ENCODE measurements at places on chromosomes 4 and X.

DNA sequence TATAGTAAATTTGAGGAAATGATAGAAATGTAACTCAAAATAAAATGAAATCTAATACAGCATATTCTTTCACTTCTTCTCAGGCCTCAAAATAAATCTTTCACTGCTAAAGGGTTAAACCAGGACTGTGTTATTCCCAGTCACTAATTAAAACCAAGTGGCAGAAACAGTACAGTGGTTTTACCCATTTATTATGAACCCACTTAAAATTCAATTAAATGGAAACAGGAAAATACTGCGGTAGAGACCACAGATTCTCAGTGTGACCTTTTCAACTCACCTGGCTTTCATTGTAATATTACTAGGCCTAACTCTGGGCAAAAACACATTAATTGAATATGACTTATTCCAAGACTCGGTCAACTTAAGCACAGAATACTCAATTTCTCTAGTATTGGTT, 176.5 kb upstream of the DKK2 start:
- DNase-seq: no peak

GRCh38 chr4:26807330-26807729, 53.3 kb upstream of the STIM2 start:
- no peak for DNase-seq

DNA sequence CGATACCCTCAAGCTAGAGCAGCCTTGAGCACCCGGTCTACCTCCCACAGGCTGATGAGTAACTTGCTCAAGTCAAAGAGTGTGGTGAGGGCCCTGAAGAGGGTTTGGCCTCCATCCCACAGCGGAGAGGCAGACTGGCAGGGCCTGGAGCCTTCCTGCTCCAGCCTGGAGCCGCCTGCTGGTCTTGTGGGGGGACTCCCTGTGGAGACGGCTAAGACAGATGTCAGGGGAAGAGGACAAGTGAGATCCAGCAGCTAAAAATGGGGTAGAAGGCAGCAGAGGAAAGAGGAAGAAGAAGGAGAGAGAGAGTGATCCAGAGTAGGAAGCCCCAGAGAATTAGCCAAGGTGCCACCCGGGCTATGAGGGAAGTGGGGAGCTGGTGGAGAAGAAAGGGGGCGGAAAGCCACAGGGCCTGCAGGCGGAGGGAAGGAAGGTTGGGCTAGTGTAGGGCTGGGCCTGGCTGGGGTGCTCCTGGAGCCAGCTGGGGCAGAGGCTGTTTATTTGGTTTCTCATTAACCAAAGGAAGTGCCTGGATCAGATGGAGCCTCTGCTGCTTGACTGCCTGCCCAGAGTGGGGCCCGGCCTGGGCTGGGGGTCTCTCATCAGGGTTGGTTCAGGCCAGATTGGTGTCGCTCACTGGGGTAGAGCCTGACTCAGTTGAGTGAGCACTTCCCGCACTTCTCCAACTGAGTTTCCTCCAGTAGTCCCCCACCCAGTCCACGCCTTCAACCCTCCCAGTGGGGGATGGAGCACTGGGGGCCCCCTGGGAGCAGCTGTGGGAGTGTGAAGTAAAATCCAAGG, 14.2 kb downstream of the EFNB1 start:
- DNase-seq: no peak

GRCh38 chrX:50103176-50103575, 97.6 kb downstream of the AKAP4 start:
- no peak for DNase-seq

DNA sequence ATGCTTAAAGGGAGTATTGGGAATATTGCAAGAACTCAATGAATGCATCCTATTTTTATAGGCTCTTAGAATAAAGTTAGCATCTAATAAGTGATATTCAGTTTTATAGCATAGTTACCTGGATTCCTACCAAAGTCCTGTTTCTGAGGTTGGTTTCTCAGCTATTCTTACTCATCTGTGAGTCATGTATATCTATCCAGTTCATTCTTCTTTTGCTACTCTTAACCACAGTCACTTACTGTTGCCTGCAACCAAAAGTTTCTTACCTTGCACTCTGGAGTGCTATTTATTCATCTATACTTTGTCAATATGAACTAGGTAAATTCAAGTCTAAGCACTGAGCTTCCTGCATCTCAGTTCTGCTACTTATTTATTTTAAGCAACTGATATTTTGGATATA, 322.5 kb downstream of the HS3ST1 start:
- DNase-seq: no peak

DNA sequence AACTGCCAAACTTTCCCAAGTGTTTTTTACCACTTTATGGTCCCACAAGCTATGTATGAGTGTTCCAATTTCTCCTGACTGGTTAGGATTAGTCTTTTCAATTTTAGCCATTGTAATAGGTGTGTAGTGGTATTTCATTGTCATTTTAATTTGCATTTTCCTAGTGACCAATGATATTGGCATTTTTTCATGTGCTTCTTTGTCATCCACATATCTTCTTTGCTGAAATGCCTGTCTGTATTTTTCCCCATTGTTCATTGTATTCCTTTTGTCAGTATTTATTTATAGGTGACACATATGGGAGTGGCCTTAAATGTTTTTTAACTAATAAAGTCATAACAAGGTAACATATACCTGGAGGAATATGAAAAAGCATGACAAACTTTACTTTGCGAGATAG, 9.2 kb upstream of the UBE2D3 start:
- DNase-seq: no peak

- DNase-seq: peak; percentile 37
Measured at GRCh38 chrX:48472851-48473703, 2.9 kb upstream of the FTSJ1 start.

DNA sequence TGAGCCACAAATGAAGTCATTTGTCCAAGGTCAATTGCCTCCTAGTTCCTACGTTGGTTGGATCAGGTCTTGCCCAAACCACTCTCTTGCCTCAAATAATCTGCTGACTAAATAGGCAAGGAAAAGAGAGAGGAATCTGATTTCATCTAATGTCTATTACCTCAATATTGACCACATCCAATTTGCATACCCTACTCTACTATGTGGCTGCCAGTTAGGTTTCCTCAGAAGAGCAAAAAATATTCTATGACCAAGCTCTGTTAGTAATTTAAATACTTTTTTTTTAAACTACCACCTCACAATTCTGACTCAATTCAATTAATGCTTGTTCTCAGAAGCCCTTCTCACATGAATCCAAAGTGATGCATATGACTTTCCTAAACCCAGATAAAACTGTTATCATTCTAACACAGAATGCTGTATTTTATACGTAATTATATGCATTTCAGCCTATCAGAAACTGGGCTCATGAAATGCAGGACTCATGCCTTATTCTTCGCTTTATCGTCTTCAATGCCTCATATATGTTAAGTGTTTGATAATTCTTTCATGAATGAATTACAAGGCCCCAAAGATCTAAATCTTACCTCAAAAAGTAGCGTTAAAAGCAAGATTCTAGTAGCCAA, 98.6 kb downstream of the HUWE1 start:
- DNase-seq: no peak

- no peak for DNase-seq
Measured at GRCh38 chr4:185399466-185399865, 2.8 kb downstream of the ANKRD37 start.

GRCh38 chr4:118848242-118848641, 12.3 kb upstream of the SEC24D start:
- no peak for DNase-seq

GRCh38 chr4:142952821-142953580, 106.9 kb upstream of the INPP4B start:
- DNase-seq: no peak

DNA sequence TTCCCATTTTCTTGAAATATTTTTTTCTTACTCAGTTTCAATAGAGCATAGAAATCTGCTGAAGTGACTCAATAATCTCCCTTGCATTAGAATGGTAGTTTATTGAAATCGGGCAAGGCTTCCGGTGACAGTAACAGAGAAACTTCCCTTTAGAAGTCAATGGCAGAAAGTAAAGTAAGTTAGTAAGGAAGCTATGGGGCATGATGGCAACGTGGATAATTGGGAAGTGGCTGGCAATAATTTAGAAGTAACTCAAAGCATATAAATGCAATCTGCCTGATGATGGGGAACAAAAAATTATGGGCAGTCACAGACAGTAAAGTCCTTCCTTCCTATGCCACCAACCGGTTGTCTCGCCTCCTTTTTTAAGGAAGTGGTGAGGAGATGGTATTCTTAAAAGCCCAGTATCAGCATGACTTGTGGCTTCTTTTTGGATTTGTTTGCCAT, 7.6 kb downstream of the CYBB start:
- DNase-seq: no peak

- DNase-seq: no peak
Measured at GRCh38 chr4:138003248-138003647, 238.9 kb downstream of the SLC7A11 start.

DNA sequence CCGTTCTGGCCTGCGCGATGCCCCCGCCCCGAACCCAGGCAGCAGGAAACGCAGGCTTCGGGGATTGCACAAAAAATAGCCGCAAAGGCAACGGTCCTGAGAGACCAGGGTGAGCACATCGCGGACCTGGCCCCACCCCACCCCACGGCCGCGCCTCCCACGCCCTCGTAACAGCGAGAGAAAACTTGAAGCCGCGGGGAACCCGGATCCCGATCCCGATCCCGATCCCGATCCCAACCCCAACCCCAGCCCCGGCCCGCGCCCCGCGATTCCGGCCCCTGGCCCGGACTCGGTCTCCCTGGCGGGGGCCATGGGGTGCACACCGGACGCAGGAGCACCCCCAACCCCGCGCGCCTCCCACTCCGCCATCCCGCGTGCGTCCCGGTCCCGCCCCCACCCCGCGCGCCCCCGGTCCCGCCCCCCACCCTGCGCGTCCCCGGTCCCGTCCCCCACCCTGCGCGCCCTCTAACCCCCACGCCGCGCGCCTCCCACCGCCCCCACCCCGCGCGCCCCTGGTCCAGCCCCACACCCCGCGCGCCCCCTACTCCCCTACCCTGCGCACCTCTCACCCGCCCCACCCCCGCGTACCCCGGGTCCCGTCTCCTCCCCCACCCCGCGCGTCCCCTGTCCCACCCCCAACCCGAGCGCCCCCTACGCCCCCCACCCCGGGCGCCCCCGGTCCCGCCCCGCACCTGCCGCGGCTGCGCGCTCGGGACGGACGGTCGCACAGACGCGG, 29.0 kb downstream of the NOP14 start:
- DNase-seq: no peak

DNA sequence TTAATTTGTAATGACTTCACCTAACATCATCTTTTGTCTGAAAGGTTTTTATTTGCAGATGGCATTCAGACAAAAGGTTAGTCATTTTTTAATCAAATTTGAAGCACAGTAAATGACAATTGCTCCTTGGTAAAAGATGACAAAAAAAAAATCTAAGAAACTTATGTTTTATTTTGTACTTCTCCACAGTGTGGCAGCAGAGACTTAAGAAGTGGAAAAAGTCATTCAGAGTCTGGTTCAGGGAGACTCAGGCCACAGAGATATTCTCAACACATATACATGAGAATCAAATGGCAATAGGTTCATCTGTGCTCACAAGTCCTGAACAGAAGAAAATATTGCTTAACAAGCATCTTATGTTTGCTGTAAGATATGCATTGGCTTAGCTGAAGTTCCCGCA, 436.2 kb downstream of the KCNIP4 start:
- DNase-seq: peak; percentile 71

DNA sequence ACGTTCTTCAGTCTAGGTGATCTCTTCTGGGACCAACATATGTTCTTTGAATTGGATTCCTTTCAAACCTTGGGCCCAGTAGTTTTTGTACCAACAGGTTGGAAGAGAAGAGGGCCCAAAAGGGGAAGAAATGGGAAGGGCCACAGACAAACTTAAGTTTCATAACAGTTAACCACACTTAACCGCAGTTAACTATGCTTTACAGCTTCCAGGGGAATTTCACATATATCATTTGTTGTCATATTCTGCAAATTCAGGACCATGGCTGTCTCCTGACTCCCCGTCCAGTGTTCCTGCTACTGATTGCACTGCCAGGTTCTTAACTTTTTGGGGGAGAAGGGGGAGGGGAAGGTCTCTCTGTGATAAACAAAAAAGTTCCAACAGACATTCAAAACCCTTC, 34.6 kb downstream of the RTL5 start:
- no peak for DNase-seq

DNA sequence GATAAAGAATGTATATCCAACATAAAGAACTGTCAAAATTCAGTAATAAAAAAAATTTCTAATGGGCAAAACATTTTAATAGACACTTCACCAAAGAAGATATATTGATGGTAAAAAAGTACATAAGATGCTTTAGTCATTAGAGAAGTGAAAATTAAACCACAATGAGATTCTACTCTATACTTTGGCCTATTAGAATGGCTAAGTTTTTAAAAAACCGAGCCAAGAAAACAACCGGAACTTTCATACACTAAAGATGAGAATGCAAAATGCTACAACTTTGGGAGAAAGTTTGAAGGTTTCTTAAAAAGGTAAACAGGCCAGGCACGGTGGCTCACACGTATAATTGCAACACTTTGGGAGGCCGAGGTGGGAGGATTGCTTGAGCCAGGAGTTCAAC, 20.8 kb downstream of the CNOT6L start:
- DNase-seq: no peak

DNA sequence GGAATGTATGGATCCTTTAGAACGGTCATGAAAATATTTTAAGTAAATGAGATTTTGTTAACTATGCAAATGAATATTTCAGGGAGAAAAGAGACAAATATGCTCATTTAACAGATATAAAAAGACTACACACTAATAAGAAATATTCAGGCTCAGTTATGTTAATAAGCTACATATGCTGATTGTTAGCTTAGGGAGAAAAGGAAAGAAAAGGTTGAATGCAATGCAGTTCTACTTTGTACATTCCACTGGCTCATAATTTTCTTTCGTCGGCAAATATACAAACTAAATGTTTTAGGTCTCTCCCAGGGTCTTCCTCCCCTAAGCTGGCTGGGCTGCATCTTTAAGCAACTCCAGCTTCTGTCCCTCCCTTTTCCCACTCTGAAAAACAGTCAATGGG, 2.7 kb upstream of the RTL3 start:
- no peak for DNase-seq

DNA sequence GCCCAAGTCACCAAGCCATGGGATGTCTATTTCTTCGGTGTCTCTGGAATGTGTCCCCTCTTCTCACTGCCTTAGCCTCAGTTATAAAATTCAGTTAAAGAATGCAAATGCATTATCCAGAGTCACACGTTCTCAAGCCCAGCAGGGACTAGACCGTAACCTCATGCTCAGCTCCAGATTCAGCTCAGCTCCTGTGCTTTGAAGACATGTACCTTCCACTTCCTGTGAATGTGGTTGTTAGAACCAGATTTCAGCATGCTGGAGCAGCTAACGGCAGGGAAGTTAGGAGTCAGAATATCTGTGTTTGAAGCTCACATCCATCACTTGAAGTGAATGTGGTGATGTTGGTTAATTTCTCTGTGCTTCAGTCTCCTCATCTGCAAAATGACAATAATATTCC, 26.7 kb downstream of the GEMIN8 start:
- no peak for DNase-seq

GRCh38 chrX:40285876-40286275, 188.1 kb upstream of the BCOR start:
- DNase-seq: no peak

DNA sequence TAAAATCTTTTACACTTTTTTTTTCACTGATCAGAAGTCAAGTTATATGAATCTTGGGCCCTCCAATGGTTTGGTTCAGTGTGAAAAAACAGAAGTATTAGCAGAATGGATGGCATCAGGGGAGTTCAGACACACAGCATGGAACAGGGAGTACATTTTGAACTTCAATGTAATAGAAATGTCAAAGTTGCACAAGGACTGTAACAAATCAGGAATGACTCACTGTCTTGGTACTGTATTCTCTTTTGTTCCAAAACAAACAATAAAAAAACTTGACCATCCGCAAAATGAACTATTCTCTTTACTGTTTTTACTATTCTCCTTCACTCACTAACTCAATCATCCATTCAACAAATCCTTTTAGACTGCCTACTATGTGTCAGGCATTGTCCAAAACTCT, 401.0 kb downstream of the FSTL5 start:
- DNase-seq: no peak

All from SK-N-DZ (cell line).